ENCODE measurements at places on chromosomes 1 and 21.

DNA sequence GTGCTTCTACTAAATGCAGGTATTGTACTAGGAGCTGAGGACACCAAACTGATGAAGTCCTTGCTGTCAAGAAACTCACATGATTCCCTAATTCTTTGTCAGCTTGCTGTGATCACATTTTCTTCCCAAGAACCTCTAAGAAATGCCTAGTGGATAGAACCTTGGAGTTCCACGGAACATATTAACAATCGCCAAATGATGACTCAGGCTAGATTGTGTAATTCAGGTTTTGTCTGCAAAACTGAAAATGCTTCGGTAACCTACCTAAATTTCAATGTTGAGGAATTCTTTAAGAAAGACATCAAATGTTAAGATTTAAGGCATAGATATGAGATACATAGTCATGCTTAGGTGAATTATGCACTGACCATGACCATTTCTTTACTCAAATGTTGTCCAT is 1.7 kb upstream of the GADD45A start:
- DNase-seq = no peak

- DNase-seq = no peak
Measured at GRCh38 chr1:164363980-164364379, 195.0 kb upstream of the PBX1 start.

DNA sequence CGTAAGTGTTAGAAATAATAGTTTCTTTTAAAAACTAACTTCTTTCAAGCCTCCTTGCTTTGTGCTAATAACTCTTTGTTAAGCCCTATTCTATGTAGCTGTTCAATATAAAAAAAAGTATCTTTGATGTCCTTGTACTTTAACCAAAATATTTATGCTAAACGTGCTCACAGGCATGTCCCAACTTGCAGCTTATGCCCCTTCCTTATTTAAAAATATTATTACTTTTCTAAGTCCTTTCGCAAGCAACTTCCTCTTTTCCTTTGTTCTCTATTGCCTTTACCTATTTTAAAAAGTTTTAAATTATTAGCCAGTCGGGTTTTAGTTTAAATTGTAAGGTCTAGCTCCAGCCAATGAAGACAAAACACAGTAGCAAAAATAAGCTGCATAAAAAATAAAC is 43.4 kb upstream of the NBPF3 start:
- no peak for DNase-seq

DNA sequence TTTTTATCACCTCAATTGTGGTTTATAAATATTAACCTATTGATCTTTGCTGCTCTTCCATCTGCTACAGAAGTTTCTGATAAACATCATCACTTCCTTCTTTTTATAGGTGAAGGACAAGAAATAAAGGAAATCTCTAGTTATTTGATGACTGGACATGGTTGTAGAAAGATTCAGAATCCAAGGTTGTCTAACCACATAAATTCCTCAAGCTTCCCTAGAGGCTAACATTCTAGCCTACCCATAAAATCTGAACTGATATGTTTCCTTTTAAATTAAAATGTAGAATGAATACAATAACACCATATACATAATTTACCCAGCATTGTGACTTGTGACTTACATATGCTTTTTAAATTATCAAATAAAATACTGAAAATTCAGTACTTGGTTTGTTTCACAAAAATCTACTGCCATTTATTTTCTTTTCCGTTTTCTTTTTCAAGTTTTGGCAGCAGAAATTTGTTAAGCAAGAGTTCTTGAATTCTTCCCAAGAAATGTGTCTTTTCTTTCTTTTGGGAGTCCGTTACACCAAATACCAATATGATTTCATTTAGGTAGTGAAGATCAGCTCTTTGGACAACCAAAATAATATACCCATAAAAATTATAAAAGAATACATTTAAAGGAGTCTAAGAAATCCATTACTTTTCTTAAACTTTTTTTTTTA is 513.2 kb upstream of the ADGRL2 start:
- no peak for DNase-seq

GRCh38 chr1:37718181-37718900 is 26.0 kb downstream of the CDCA8 start:
- no peak for DNase-seq

- no peak for DNase-seq
Measured at GRCh38 chr1:26283279-26283853, 3.5 kb downstream of the SH3BGRL3 start.

- DNase-seq = no peak
Measured at GRCh38 chr1:84726593-84727499, 36.6 kb upstream of the SSX2IP start.

DNA sequence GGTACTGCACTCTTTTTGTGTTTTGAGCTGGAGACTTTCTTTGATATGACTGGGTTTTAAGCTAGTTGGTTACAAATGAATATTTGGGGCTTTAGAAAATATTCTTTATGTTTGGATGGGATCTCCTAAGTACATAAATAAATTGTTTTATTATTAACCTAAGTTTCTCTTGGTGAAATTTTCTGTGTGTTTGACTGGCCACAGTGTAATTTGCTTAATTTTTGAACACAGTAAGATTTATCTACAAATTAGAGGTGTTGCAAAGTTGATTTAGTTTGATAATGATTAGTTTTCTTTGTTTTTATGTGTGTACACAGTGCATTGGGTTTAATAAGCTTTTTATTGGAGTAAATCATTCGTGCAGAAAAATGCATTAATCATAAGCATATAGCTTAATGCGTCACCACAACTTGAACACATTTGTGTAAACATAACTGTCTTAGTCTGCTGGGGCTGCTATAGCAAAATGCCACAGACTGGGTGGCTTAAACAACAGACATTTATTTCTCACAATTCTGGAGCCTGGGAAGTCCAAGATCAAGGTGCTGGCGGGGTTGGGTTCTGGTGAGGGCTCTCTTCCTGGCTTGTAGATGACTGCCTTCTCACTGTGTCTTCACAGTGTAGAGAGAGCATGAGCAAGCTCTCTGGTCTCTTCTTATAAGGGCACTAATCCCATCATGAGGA is 17.4 kb upstream of the SLC6A9 start:
- no peak for DNase-seq

DNA sequence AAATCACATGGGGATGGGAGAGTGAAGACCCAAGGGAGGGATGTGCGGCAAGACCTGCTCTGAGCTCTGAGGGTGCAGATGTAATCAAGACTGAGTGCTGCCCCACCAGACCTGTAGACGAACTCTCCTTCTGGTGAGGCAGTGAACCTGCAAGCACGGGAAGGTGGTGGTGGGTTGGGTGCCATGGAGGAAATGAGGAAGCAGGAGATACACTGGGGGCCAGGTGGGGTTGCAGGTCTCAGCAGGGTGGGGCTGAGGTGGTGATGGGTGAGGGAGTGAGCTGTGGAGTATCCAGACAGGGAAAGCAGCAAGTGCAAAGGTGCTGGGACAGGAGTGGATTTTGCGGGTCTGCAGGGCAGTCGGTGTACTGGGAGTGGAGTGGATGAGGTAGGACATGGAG is 102.3 kb downstream of the KCNJ15 start:
- no peak for DNase-seq

GRCh38 chr1:20729155-20729931 is 3.2 kb downstream of the SH2D5 start:
- DNase-seq = no peak

GRCh38 chr1:2210786-2211185 is 16.2 kb upstream of the FAAP20 start:
- no peak for DNase-seq

- no peak for DNase-seq
Measured at GRCh38 chr1:9105336-9105867, 23.5 kb downstream of the GPR157 start.

GRCh38 chr1:9455487-9456234 is 83.6 kb upstream of the SLC25A33 start:
- DNase-seq = peak; percentile 43

GRCh38 chr1:7616076-7616832 is 154.8 kb upstream of the VAMP3 start:
- peak; percentile 2 for DNase-seq

GRCh38 chr1:55749975-55750627 is 534.9 kb upstream of the USP24 start:
- DNase-seq = no peak

DNA sequence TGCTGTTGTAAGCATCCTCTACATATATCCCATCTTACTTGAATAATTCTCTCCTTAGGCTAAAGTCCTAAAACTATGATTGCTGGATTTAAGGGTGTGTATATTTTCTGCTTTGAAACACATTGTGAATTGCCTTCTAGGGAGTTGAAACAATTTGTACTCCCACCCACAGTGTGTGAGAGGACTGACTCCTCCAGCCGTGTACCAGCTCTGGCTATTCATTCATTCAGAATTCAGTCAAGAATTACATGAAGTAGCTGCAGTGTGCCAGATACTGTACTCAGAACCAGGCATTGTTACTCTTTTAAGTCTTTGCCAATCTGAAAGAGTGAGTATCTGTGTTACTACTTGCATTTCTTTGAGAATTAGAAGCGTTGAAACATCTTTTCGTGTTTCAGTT is 135.0 kb downstream of the DHRS3 start:
- DNase-seq = no peak

DNA sequence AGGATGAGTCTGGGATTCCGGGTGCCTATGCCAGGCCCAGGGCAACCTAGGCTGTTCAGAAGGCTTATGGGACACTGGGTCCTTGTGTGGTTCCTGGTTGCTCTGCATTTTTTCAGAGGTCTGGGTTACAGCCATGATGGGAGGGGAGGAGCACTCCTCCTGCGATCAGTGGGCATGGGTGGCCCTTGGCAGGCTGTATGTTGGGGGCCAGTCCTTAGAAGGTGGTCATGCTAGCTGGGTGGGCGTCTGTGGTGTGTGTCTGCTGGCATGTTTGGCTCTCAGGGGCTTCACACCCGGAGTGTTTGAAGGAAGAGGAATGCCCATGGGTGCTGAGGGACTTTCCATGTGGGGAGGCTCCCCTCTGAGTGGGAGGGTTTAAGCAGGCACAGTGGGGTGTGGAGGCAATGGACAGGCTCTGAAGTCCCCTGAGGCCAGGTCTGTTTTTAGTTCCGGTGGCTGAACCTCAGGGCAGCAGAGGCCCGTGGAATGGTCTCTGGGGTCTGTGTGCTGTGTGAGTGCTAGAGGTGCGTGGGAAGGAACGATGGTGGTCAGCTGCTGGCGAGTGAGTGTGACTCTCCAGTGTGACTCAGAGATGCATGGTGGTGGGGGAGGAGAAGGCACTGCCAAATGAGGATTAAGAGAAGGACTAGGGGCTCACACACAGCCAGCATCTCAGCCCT is 25.3 kb downstream of the CACNA1E start:
- no peak for DNase-seq

DNA sequence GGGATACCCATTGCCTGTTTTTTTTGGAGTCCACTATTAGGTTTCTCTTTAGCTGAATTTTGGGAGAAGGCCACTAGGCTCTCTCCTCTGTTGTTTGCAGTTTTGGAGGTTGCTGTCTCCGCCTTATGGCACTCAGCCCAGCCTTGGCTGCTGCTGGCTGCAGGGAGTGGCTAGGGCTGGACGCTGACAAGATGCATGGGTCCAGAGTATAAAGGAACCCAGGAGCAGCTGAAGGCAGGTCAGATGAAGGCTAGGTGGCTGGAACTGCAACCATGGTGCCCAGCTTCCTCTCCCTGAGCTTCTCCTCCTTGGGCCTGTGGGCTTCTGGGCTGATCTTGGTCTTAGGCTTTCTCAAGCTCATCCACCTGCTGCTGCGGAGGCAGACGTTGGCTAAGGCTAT is at the start of gene CYP4B1:
Gene CYP4B1, plus strand, starts transcription at position 237 of the 400 bp plus-strand sequence. Its CDS starts 36 bp downstream, at position 273.
- no peak for DNase-seq

DNA sequence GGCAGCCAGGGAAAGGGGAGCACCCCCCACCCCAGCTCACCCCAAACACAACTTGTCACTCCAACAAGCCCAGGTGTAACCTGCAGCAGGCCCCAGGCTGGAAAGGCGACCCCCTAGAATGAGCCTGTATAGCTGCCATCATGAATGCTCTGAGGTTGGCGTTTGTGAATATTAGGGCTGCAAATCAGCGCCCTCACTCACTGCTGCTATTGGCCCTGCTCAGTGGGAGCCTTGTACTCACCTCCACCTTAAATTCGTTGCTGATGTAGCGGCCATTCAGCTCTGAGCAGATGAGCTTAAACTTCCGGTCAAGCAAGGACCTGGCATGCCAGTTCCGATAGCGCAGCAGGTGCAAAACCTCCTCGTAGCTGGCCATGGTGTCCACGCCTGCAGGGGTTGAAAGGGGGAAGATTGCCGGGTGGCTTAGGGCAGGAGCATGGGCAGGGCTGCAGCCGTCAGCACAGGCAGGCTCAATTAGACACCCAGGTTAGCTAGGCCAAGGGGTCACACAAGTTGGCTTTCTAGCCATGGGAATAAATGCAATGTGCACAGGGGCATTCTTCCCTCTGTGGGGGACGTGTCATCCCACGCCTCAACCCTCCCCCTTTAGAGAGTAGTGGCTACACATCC is 81.7 kb downstream of the PIK3CD start:
- no peak for DNase-seq

- no peak for DNase-seq
Measured at GRCh38 chr1:44290250-44291094, 64.6 kb downstream of the ERI3 start.

- DNase-seq = peak; percentile 24
Measured at GRCh38 chr1:30911059-30911954, 2.7 kb upstream of the SDC3 start.

- DNase-seq = no peak
Measured at GRCh38 chr1:163745204-163745603, 423.4 kb downstream of the NUF2 start.

GRCh38 chr21:31517664-31518414 is 141.7 kb upstream of the SOD1 start:
- no peak for DNase-seq

- DNase-seq = no peak
Measured at GRCh38 chr1:180905927-180906326, 6.8 kb upstream of the KIAA1614 start.

DNA sequence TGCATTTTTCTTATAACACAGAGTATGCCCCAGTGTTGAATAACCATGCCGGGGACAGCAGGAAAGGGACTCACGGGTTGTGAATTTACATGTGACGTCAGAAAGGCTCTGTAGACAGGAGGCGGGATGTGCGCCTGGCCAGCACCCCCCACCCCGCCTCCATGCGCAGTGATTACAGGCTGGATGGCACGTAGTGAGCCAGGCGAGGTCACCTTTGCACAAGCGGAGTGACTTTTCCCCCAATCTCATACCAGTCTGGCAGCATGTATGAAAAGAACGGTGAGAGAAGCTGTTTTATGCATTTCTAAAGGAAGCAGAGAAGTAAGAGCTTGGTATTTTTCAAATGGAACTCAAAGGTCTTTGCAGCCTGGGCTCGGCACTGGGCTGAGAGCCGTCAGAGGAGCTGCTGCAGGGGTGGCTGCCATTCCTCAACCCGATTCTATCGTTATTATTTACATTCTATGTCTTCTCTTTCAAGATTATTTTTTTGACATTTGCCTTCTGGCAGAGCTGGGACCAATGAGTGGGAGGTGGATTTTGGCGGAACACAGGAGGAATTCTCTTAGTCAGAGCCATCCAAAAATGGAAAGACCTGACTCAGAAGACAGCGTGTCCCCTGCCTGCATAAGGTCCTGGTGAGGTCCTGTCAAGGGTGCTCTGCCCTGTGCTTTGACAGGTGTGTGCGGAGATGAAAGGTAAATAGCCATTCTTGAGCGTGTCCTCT is 115.6 kb upstream of the SLC45A1 start:
- no peak for DNase-seq

DNA sequence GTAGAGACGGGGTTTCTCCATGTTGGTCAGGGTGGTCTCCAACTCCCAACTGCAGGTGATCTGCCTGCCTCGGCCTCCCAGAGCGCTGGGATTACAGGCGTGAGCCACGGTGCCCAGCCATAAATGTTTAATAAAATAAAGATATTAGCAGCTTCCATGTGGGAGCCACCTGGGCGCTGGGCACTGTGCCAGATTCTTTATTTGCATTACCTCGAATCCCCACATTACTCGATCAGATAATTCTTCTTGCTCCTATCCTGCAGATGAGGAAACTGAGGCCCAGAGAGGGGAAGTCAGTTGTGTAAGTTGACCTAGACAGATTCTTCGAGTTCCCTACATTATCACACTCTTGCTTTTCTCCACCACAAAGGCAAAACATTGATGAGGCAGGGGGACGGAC is 24.9 kb upstream of the TENT5B start:
- DNase-seq = no peak

Measured in CD4-positive, alpha-beta T cell treated with Interleukin-4 for 4 hours (primary cell).